NCI-H1436 treated with DMSO at 0.1 percent for 48 hours (cell line): ENCODE measurements at places on chromosomes 7 and 10.
A peak's percentile ranks its signal among the peaks of the same experiment; 100 is the strongest.

DNA sequence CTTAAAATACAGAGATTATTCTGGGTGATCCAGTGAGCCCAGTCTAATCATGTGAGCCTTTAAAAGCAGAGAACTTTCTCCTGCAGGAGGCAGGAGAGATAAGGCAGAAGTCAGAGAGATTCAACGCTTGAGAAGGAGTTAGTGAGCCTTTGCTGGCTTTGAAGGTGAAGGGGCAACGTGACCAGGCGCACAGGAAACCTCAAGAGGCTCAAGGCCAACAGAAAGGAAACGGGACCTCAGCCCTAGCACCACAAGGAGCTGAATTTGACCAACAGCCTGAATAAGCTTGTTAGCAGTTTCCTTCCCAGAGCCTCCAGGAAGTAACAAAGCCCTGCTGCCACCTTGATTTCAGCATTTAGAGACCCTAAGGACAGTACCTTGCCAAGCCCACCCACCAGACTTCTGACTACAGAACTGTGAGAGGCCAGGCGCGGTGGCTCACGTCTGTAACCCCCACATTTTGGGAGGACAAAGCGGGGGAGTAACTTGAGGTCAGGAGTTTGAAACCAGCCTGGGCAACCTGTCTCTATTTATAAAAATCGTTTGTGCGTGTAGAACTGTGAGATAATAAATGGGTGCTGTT lies 87.3 kb upstream of the KAT6B start:
- peak; percentile 8 for DNase-seq

DNA sequence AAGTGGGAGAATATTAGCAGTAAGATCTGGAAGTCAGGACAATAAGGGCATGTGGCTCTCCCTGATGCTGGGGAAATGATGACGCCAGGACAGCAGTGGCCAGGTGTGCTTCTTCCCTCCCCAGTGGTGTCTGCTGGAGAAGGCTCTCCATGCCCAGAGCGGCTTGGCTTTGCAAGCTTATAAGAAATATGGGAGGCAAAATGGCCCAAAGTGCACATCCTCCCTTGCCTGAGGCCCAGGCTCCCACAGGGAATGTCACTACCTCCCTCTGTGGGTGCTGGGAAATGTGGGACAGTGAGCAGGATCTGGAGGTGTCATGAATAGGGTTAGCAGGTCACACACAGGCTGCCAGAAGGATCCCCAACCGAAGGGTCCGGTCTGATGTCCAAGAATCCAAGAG lies 17.1 kb upstream of the ZNF488 start:
- DNase-seq: no peak

DNA sequence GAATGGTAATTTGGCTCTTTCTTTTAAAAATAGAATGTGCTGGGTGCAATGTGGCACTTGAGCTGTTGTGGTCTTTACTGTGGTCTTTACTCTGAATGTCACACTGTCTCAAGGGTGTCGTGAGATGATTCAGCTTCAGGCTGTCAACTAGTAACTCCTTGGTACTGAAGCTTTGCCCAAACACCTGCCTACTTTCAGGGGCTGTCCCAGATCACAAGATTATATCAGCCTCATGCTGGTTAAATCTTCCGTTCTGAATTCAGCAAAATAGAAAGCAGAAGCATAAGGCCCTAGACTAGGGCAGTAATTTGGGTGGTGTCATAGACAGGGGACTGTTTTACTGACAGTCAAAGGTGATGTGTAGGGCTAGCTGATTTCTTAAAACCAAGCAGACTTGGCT lies 110.9 kb downstream of the BAMBI start:
- no peak for DNase-seq

- no peak for DNase-seq
Measured at GRCh38 chr7:127890726-127891125, 140.5 kb downstream of the LRRC4 start.

- DNase-seq: no peak
Measured at GRCh38 chr10:123021517-123021916, 12.7 kb downstream of the ACADSB start.

DNA sequence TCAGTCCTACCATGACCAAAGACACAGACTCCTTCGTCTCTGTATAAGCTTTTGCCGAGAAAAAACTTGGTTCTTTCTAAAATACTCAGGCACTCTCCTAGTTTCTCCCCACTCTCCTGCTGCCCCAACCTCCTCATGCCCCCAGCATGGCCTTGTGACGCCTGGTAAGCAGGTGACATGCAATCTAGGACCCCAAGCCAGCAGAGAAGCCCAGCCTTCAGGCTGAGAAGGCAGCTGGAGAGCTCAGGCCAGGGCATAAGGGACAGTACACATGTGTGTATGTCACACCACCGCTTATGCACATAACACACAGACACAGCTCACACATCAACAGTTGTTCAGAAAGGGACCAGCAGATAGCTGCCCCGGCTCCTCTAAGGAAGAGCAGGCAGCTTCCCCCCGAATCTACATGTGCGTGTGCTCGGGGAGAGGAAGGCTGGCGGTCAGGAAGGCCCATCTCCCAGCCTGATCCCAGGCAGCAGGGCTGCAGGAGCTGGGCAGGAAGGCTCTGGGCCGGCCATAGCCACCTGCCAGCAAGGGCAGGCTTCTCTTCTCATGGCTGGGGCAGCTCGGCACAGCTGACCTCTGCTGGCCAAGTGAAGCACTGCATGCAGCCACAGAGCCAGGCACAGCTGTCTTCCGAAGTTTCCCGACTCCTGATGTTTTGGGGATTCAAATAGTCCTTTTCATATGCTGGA lies 8.5 kb downstream of the DDX56 start:
- DNase-seq: no peak

- no peak for DNase-seq
Measured at GRCh38 chr10:89785095-89785494, 83.7 kb downstream of the KIF20B start.

DNA sequence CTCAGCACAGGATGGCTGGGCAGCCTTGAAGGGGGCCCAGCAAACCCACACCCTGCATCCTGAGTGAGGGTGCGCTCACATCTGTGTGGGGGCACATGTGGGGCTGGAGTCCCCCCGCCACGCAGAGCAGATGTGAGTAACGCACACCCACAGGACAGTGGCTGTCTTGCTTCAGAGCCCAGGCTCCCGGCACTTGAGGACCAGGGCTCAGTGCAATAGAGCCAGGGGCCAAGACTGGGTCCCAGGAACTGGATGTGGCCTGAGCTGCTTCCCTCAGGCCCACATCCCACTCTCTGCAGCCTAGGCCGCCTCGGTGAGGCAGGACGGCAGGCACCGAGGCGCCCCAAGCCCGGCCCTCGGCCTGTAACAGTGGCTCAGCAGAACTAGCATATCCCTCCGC lies 159.9 kb downstream of the MAD1L1 start:
- DNase-seq: no peak

GRCh38 chr10:12041766-12042408 lies 722 bp downstream of the UPF2 start:
- no peak for DNase-seq

GRCh38 chr10:132444877-132445351 lies 47.9 kb downstream of the PWWP2B start:
- no peak for DNase-seq

- DNase-seq: no peak
Measured at GRCh38 chr10:794382-794956, 105.0 kb upstream of the DIP2C start.
